ENCODE measurements at places on chromosomes 6 and 20. TPM values are rescaled to one million over a fixed set of nuclear protein-coding genes. Genes with fewer than 3 reads are reported as not detected.

The CFAP61 gene
- 0.40 TPM for total RNA-seq

The RNF39 gene
- total RNA-seq, result not detected

The TRIM15 gene
- not detected for total RNA-seq

The SRMS gene
- total RNA-seq, result not detected

The ADGB gene
- 0.31 TPM for total RNA-seq

The SLC22A1 gene
- 1.1 TPM for total RNA-seq

The BACH2 gene
- total RNA-seq, result 25.3 TPM

The CLPSL2 gene
- total RNA-seq, result not detected

The DDO gene
- total RNA-seq, result 1.3 TPM

- DNase-seq, result no peak
Measured at GRCh38 chr6:127641905-127642304, 64.9 kb downstream of the C6orf58 start.

DNA sequence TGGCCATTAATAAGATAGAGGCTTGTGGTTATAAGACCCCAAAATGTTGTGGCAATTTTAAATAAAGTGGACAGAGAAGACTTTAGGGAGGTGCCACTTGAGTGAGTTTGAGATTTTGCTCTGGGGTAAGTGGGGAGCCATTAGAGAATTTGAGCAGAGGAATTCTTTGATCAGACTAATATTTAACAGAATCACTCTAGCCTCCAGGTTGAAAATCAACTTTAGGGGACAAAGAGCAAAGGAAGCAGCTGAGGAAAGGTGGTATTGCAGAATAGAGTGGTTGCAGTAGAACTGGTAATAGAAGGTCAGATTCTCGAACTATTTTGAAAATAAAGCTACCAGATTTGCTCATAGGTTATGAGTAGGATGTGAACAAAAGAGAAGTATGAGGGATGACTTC lies 50.7 kb upstream of the RNF146 start:
- no peak for DNase-seq

GRCh38 chr6:12578097-12578496 lies 138.5 kb upstream of the PHACTR1 start:
- no peak for DNase-seq

- DNase-seq, result no peak
Measured at GRCh38 chr20:37090407-37090806, 5.4 kb downstream of the RBL1 start.

- DNase-seq, result no peak
Measured at GRCh38 chr6:167130712-167131684, 8.1 kb downstream of the CCR6 start.

DNA sequence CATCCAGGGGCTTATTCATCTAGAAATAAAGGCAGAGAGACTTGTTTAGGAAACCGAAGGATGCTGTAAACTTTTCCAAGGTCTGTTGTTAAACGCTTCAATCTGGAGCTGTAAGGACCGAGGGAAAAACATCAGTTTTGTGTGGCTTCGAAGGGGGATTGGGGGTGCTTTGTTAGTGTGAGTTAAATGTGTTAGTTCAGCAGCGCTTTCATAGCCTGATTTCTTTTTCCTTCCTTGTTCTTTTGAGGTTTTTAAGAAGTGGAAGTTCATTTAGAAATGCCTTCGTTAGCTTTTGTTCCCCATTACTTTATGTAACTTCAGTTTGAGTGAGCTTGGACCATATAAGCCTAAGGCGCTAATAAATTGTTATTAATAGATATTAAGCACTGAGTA lies 1.5 kb downstream of the ANKS1A start:
- no peak for DNase-seq

DNA sequence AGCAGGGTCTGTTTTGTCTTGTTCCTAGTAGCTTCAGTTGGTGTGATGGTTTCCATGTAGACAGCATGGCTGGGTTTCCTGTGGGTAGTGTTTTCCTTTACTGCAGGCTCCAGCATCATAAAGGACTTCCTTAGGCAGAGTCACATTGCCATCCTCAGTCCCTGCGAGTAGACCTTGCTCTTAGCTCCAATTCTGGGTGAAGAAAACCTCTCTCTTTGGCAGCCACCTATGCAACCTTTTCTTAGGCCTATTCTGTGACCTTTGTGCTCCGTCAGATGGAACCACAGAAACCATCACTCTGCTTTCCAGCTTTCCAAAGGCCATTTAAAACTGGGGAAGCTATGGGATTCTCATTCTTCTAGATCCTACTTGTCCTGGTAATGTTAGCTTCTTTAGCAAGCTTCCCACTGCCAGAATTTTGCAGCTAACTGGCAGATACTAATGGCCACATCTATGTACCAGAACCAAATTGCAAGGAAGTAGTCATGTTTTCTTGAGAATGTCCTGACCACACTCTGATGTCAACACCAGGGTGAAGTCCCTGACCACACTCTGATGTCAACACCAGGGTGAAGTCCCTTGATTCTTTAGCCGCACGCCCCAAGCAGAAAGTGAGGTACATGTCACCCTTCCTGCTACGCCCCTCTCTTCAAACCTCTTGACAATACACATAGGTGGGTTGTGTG lies 646.6 kb upstream of the HS3ST5 start:
- no peak for DNase-seq

DNA sequence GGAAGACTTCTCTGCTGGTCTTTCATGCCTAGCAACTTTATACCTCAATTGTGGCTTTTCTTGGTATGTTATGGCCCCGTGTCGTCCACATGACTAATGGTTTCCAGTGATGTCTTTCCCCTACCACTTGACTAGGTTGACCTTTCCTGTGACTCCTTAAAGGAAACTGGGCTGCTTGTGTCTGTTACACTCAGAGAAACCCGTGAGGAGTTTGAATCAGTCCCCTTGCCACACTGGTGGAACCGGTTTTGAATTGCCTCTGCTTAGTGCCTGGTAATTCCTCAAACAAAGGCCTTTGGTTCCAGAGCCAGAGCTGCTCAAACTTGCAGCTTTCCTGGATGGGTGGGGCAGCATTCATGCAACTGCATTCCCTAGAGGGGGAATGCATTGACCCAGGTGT lies 21.9 kb downstream of the ECT2L start:
- DNase-seq, result no peak

- no peak for DNase-seq
Measured at GRCh38 chr20:23449421-23449820, 3.3 kb downstream of the CST11 start.

GRCh38 chr6:93721386-93722048 lies 302.2 kb upstream of the EPHA7 start:
- DNase-seq, result no peak

All from sciatic nerve (tissue), 2 donors.